ENCODE measurements at places on chromosomes 13 and 19. TPM values are rescaled to one million over a fixed set of nuclear protein-coding genes. Genes with fewer than 3 reads are reported as not detected.
A peak's percentile ranks its signal among the peaks of the same experiment; 100 is the strongest.

GRCh38 chr19:46731007-46731501 is 14.1 kb upstream of the PRKD2 start:
- no peak for DNase-seq

- no peak for DNase-seq
These were observed 29.0 kb downstream of the CKM start for GRCh38 chr19:45293682-45294081.

DNA sequence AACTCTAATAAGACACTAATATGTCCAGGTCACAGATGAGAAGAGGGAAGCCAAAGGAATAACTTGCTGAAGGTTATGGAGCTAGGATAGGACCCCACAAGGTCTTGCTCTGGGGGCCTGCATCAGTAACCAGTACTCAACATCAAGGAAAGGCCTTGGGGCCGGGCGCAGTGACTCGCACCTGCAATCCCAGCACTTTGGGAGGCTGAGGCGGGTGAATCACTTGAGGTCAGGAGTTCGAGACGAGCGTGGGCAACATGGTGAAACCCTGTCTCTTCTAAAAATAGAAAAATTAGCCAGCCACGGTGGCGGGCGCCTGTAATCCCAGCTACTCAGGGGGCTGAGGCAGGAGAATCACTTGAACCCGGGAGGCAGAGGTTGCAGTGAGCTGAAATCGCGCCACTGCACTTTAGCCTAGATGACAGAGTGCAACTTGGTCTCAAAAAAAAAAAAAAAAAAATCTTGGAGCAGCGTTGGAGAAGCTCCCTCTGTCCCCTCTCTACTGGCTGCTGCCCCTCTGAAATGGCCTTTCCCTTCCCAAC is 1.8 kb downstream of the LONP1 start:
- DNase-seq = no peak

- DNase-seq = no peak
These were observed 473.2 kb downstream of the DCT start for GRCh38 chr13:94006296-94006695.

DNA sequence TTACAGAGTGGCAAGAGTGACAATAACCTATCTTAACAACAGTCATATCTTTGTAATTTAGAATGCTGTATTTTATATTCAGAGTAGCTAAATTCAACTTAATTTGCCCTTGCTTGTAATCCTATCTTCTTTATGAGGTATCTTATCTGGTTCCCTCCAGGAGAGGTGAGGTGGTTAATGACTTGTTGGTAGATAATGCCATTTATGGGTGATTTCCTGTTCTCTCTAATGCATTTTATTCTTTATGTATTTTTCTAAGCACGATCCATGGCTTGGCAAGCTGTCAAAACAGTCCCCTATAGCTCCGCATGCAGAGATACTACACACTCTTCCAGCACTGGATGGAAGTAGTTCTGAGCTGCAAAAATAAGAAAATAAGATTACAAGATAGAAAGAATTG is 267.9 kb downstream of the LMO7 start:
- DNase-seq = no peak

GRCh38 chr13:93774506-93774905 is 547.9 kb downstream of the GPC6 start:
- DNase-seq = no peak

DNA sequence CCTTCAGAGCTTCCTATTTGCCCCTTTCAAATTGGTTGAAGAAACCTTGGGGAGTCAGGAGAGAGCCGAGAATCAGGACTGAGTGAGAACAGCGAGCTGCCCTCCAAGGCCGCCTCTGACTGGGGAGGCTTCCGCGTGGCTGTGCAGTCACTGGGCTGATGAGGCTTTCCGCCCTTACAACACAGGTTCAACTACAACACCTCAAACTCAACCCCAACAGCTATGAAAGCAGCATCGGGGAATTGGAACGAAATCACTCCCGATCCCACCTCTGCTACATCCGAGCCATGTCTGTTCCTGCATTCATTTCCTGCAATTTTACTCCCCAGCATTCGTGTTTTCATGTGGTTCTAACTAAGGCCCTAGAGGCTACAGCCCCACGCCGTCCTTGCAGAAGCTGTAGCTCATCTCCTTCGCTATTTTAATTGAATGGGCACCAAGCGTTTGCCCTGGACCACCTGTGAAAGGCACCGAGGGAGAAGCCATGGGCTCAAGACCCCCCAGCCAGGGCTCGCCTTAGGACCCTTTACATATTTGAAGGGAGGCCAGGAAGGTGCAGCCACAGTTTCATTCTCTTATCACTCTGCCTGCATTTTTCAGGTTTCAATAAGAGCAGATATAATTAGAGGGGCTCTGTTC is 12.3 kb upstream of the RASA3 start:
- DNase-seq = no peak

- no peak for DNase-seq
These were observed 823.9 kb upstream of the SLITRK1 start for GRCh38 chr13:84705982-84706710.

DNA sequence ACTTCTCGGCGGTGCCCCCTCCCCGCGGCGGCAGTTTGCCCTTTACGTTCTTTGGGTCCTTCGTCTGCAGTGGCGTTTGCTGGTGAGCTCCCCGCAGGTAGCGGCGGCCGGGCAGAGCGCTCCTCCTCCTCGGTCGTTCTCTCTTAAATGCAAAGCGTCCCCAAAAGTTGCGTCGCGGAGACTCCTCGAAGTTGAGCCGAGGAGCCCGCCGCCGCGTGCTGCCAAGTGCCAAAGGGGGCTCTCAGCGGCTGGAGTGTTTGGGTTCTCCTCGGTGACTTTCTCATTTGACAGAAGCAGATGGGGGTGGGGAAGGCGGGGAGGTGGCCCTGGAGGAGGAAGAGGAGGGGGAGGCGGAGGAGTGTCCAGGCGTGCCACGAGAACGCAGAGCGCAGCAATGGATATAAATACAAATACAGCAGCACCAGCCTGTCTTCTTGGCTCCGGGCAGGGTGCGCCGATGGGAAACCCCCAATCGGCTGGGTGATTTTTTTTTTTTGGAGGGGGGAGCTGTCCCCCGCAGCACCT is at the start of gene SOX21:
Gene SOX21, minus strand, starts transcription at position 259 of the 525 bp plus-strand sequence. CDS start 496 bp downstream, outside the sequence.
- DNase-seq = peak; percentile 77

DNA sequence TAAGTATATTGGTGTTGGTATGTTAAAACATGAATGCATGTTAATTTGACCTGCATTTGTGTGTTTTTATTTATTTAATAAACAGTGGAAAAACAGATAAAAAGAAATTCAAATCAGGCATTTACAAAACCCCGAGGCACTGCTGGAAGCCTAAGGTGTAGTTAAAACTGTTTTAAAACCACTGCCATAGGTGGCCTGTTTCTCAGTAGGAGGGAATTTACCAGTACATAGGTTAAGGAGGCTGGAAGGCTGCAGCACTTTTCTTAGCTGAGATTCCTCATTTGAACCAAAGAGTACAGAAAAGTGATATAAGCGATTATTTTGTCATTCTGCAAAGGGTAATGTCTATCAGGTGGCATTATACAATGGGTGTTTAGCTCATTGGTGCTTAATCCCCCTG is 99.6 kb downstream of the PAN3 start:
- DNase-seq = no peak

DNA sequence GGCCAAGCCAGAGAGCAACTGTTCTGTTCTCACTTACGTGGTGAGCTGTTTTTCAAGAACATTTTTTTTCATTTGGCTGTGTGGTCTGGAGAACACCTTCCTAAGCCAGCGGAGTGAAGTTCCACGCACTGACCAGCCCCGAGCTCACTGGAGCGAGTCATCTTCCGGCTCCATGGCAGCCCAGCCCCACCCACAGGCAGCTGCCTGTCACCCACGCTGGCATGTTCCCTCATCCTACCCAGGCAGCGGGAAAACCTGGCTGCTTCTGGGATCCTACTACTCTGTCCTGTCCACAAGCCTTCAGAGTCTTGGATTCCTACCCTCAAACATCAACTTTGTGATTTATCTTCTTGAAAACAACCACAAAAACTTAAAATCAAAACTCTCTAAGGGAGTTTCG is 76.2 kb downstream of the GGACT start:
- no peak for DNase-seq

GRCh38 chr13:48194379-48194754 is 38.6 kb upstream of the ITM2B start:
- DNase-seq = no peak

- no peak for DNase-seq
These were observed 88.6 kb upstream of the MBNL2 start for GRCh38 chr13:97133554-97133953.

DNA sequence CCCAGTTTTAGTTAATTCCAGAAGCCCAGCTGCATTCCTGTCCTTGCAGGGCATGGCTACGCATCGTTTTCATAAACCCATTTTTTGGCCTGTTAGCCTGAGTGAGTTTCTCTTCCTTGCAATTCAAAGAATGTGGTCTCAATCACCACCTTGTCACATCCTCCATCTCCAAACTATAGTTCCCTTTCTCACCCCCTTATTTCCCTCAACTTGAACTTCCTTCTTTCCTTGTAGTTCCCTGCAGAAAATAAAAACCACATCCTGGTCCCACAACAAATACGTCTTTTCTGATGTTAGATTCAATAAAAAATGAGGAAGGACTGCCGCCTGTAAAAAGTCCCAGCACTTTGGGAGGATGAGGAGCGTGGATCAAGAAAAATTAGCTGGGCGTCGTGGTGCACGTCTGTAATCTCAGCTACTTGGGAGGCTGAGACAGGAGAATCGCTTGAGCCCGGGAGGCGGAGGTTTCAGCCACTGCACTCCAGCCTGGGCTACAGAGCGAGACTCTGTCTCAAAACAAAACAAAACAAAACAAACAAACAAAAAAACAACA is 13.2 kb downstream of the ADGRE3 start:
- DNase-seq = no peak

DNA sequence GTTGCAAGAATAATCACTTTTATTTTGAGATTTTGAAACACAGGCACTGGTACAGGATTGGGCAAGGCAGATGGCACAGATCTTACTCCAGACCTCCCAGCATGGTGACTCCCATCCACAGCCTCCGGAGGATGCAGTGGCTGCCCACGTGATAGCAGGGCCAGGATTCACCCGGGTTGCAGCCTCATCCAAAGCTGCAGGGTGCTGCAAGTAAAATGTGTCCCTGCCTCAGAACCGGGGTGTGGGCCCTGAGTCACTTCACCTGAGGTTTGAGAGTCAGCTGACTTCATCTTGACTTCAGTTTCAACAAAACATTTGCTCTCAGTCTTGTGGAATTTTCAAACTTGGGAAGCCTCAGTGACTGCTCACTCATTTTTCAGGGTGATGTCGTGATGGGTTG is 201.9 kb downstream of the FGF9 start:
- no peak for DNase-seq

GRCh38 chr19:52345162-52345561 is 9.1 kb downstream of the ZNF610 start:
- no peak for DNase-seq

- no peak for DNase-seq
These were observed 73.4 kb downstream of the MBNL2 start for GRCh38 chr13:97295283-97296182.

The KIR3DL2 gene
- not detected for total RNA-seq

The PODNL1 gene
- 5.2 TPM for total RNA-seq

The SWSAP1 gene
- total RNA-seq = 1.5 TPM

The ODAD3 gene
- total RNA-seq = not detected

The DHDH gene
- not detected for total RNA-seq

The LYL1 gene
- 11.5 TPM for total RNA-seq
